ENCODE measurements at places on chromosomes 5 and 9.

DNA sequence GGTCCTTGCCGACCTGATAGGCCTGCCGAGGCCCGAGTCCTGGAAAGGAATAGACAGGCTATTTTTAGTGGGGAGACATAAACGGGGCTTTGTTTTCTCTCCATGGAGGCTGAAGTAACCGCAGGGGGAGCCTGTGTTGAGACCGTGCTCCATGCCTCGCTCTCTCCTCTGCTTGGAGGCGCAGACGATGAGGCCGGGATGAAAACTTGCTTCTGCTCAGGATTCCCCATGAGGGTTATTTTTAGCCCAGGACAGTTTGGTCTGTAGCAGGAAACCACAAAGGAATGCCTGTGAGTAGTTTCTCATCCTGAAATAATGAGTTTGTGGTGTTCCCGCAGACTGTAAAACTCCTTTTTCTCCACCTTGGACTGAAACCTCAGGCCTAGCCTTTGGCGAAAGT is 81.9 kb upstream of the RARS1 start:
- DNase-seq, result no peak

- DNase-seq, result no peak
Measured at GRCh38 chr5:65769539-65769938, 47.5 kb downstream of the NLN start.

- DNase-seq, result no peak
Measured at GRCh38 chr5:10946050-10946449, 185.0 kb upstream of the DAP start.

- DNase-seq, result no peak
Measured at GRCh38 chr5:164038128-164038783, 532.8 kb downstream of the MAT2B start.

- DNase-seq, result no peak
Measured at GRCh38 chr9:34185778-34186551, 7.1 kb downstream of the UBAP1 start.

DNA sequence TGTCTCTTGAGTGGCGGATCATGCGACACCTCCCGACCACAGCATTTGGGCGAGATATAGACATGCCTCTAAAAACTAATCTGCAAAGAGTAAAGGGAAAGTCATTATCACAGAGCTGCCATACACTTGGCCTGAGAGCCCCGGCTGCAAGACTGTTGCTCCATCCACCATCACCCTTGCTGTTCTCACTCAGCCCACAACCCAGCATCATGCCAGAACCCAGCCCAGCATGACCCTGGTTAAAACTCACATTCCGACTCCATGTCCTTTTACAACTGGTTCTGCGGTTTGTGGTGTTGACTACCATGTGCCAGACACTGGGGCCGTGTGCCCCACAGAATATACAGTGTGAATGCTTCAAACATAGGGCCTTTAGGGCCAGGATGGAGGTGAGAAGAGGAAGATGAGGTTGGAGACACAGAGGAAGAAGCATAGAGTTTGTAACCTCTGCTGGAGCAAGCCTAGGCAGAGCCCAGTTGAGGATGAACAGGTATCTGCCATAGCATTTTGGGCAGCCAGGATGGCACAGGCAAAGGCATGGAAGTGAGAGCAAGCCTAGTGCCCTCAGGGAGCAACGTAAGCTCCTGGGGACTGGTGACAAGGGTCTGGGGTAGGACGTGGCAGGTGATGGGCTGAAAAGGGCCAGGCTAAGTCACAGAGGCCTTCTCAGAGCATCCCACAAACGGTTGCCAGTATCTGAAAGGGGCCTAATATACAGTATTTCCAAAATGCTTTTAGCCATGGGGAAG is 37.5 kb upstream of the SMU1 start:
- no peak for DNase-seq

DNA sequence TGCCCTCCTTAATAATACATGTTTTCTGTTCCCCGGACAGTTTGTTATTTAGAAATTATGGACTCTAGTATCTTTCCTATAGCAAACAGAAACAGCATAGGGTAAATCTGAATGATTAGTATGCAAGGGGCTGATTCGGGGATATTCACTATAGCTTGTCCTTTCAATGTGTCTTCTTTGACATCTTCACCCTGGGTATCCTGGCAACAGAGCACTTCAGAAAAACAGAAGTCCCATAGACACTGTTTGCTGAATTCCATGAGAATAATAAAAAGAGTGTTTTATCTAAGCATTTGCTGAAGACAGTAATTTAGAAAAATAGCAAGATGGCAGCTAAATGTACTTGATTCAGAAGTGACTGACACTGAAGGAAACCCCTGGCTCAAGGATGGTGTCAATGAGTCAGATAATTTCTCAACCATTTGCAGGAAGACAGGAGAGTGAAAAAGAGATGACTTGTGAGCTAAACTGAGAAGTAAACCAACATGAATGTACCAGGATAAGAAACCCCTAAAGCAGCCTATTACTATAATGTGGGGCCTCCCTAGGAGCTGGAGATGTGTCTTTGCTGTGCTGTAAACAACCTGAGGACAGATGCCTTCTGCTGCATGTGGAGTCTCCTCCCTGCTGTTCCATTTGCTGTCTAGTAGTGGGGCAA is 246.2 kb downstream of the MAN2A1 start:
- DNase-seq, result no peak

DNA sequence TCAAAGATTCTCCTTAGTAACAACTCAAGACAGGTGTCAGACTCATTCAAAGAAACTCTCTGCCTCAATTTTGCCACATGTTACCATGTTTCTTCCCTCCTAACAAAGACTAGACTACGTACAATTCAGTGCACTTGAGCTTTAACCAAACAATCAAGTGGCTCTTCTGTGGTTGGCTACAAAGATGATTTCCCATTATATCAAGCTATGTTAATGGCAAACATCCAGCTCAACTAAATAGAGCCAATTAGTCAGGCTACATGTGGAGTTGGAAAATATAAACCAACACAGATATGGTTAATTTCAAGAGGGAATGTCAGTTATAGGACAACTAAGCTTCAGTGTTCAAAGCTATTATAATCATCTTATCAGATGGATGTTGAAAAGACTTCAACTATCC is 29.2 kb upstream of the ADRA1B start:
- no peak for DNase-seq

DNA sequence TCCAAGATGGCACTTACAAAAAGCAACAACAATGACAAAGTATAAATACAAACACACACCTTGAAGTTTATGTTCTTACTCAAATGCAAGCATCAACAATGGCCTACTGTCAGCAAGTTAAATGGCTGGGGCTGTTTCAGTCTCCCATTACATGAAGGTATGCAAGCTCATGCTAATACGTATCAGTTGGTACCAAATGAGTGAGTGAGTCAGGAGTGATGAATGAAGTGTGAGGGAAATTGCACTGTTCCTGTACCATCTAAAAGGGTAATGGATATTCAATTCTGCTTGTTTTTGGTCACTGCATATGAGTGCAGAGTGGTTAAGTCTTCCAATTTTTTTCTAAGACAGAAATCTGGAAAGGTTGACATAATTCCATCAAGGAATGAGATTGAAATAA is 964.9 kb downstream of the MAT2B start:
- no peak for DNase-seq

GRCh38 chr9:79572608-79573411 is 1.0 kb downstream of the TLE4 start:
- no peak for DNase-seq
